ENCODE measurements at places on chromosomes 5 and 9. TPM values are rescaled to one million over a fixed set of nuclear protein-coding genes. Genes with fewer than 3 reads are reported as not detected.

DNA sequence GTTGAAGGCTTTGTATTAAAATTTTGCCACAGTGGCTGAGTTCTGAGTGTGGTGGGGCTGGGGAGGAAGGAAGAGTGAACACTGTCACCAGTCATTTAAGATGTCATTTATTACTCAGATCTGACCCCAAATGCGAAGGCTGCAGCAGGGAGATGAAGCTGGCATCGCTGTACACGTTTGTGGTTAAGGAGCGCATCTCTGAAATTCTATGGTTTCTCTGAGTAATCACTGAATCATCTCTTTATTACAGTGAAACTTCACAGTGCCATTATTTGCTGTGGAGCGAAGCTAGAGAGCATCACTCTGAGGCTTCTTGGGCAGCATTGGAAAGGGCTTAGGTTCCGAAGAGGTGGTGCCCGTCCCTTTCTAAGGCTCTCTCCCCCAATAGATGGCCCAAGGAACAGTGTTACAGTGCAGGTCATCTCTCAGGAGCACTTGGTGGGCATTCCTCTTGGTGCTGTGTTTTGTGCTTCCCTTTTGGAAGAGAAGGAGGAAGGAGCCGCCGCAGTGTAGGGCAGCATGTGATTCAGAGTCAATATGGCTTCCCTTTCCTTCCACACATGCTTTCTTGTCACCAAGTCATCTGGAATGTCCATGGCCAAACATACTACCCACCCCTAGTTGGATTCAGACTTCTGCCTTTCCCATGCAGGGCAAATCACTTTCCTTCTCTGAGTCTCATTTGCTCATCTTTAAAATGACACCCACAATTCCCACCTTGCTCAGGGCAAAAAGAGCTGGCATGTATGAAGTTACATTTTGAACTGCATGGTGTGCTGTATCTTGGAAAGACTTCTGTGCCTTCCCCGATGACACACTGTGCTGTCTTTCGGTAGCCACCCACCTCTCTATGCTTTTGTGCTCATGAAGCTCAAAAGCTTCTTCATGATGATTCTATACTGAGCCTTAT, 9.3 kb upstream of the TEX48 start:
- no peak for DNase-seq

GRCh38 chr9:123756484-123757106, 173.3 kb downstream of the DENND1A start:
- no peak for DNase-seq

- DNase-seq: peak; percentile 56
These were observed 534.5 kb downstream of the BNC2 start for GRCh38 chr9:16335788-16336580.

- DNase-seq: no peak
These were observed 146.3 kb downstream of the SNCAIP start for GRCh38 chr5:122458278-122458872.

DNA sequence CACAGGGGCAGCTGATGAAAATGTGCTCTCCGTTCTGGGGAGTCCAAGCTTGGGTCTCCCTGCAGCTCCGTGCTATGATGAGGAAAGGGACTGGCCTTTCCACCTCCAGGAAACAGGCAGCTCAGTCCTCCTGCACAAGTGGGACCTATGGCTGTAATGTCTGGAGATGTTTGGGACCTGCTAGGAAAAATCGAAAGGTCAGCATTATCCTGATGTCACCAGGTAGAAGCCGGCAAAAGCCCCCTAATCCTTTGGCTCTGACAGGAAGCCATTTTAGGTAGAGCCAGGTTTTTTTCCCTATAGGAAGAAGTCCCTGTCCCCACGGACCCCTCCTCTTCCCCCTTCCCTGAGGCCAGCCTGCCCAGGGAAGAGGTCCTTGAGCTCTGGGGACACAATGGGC, 240.9 kb downstream of the ZSWIM6 start:
- DNase-seq: no peak

DNA sequence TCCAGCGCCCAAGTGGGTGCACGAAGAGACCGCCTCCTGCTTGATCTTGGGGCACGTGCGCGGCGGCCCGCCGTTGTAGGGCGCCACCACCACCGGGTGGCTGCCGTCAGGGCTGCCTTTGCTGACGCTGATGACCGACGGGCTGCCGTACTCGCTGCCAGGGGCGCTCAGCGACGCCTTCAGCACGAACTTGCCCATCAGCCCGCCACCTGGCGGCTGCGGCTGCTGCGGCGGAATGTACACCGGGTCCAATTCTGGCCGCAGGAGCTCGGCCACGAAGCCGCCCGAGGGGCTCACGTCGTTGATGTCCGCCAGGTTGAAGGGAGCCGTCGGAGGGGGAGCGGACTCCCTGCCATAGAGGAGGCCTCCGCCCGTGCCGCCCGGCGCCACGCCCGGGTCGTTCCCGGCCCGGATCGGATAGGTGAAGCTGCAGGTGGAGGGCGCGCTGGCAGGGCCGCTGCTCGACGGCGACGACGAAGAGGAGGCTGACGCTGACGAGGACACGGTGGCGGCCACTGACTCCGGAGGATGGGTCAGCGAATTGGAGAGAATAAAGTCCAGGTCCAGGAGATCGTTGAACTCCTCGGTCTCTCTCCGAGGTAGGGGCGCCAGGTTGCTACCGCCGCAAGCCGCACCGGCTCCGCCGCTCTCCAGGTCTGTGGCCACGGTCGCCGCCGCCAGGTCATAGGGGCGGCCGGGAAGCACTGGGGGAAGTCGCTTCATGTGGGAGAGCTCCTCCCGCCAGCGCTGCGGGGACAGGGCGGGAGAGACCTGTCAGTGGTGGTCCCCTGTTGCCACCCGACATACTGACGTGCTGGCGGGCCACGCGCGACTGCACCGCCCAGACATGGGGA, 1.8 kb downstream of the KLF4 start:
- peak; percentile 81 for DNase-seq

DNA sequence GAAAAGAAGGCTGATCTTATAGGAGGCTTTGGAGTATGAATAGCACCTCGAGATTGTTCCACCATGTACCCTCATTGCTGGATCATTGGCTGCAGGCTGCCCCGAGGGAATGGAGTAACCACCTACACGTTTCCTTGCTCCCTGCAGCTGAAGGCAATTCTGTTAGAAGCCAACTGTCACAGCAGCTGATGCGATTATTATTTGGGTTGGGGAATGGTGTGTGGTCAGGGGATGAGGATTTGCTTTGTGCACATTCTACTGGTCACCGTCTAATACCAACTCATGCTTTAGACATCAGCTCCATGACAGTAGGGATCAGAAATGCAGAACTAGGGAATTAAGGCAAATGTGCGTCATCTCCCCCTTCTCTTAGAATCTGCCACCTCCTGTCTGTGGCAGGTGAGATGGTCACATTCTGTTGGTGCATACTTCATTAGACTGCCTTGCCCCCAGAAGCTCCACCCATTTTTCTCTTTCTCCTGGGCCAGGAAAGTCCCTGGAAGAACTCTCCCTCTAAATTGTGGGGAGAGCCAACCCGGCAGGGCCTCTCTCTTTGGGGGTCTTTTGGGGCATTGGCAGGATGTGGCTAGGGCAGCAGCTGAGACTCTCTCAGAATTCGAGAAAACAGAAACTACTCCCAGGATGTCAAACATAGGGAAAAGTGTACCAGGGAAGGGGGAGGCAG, 32.8 kb downstream of the NEUROG1 start:
- DNase-seq: no peak

GRCh38 chr5:123752552-123753179, 240.7 kb downstream of the CSNK1G3 start:
- no peak for DNase-seq

DNA sequence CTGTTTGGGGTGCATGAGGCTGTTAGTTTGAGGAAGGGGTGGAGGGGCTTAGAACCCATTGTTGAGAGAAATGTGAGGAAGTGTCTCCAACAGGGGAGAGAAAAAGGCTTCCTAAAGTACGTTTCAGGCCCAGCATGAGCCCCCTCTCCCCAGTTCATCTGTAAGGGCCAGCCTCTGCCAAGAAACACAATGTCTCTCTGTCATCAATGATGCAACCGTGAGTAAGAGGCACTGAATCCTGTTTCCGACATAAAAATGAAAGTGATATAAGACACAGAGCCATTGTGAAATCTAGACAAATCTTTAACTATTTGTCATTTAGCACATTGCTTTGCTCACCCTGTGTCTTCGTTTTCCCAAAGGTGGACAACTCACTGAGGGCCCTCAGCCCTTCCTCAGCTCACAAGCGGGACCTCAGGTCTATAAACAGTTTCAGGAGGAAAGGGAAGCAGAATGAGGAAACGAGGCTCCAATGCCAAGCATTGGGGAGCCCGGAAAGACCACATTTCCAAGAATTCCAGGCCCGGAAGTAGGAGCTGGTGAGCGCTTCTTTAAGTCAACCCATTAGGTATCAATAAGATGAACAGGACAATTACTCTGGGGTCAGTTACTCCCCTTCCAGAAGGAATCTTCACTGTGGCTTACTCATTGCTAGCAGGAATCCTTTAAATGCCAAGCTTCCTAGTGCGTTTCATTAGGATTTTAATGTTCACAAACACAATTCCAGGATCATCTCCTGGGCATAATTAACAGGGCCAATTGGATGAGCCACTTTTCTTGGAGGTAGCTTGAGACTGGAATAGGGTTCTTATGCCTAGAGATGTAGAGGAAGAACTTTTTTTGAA, 59.0 kb upstream of the KLF4 start:
- DNase-seq: peak; percentile 37

GRCh38 chr5:173328844-173329490, 753 bp upstream of the STC2 start:
- no peak for DNase-seq

DNA sequence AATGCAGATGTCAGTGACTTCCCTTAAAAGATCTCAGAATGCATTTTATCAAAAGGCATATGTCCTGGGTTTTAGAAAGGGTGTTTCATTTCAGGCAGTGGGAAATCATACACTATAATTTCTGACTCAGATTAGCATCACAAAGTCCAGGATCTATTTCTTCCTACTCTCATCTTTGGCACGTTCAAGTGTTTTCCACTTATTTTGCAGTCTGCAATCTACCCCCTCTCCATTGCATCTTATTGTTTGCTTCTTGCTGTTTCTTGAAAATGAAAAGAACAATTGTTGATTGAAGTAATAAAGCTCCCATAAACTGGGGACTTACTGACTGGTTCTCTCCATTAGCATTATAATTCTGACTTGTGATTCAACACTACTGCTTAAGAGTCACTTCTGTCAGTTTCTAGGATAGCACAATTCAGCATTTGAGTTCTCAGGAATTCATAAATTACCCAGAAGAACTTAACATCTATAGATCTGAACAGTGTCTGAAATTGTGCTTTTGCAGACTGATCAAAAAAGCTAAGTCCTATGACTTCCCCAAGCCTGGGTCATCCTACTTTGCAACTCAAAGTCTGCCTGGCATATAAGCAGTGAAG, 332.9 kb downstream of the RASEF start:
- no peak for DNase-seq

DNA sequence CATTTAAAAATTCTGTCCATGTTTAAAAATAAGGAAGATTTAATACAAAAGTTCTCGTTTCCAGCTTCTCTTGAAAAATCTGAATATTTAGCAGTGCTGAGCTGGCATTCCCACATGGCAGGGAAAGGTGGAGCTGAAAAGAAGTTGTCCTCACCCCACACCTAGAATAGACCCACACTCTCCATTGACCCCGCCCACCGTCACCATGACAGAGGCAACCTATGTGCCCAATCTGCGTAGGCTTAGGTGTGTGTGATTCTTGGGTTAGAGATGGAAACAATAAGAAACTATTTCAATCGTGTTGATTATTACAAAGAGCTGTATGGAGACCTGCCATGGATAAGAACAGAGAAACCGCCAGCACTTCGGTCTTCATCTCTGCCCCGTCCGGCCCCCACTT, 8.9 kb upstream of the STK32A start:
- DNase-seq: no peak

DNA sequence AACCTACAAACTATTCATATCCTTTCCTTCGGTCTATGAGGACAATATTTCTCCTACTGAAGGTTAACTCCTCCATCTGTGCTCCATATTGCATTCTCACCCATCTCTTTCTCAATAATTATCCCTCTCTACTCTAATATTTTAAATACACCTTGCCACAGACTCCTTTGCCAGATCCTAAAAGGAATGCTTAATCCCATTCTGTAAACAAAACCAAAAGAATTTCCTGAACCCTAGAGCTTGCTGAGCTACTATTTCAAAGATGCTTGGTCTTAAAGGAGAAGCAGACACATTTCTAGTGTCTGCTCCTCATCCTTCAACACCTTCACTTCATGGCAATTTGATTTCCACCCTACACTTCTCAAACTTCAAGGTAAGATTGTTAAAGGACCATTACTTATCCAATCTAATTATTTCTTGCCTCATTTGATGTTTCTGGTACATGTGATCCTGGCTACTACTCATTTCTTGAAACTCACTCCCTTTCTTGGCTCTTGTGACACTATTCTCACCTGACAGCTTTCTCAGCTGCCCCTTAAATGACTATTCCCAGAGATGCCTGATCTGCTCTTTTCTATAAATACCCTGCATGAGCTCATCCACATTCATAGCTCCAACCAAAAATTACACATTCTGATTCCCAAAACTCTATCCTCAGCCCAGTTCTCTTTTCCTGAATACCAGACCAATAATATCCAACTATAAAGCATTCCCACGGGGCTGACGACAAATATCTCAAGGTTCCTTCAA, 20.2 kb downstream of the HOMER1 start:
- no peak for DNase-seq

GRCh38 chr5:14487897-14488570, 93.6 kb upstream of the OTULINL start:
- DNase-seq: no peak

- no peak for DNase-seq
These were observed 2.0 kb downstream of the CCL19 start for GRCh38 chr9:34689116-34689470.

GRCh38 chr5:22678886-22679285, 174.3 kb downstream of the CDH12 start:
- DNase-seq: no peak

PGM5 gene
- total RNA-seq: 10.4 TPM

ECM2 gene
- total RNA-seq: 16.8 TPM

HK3 gene
- 6.3 TPM for total RNA-seq

OLFML2A gene
- 2.6 TPM for total RNA-seq

BARHL1 gene
- total RNA-seq: 0.31 TPM

KCTD16 gene
- total RNA-seq: 2.7 TPM

SLC25A2 gene
- total RNA-seq: 4.0 TPM

PALM2AKAP2 gene
- total RNA-seq: 2.3 TPM

GABRA6 gene
- total RNA-seq: 6.2 TPM

HAVCR2 gene
- 3.1 TPM for total RNA-seq

ADCY2 gene
- 18.5 TPM for total RNA-seq

XPA gene
- total RNA-seq: 10.6 TPM

NDUFAF2 gene
- 18.1 TPM for total RNA-seq
